ENCODE measurements at places on chromosomes 5 and 9. TPM values are rescaled to one million over a fixed set of nuclear protein-coding genes. Genes with fewer than 3 reads are reported as not detected.

DNA sequence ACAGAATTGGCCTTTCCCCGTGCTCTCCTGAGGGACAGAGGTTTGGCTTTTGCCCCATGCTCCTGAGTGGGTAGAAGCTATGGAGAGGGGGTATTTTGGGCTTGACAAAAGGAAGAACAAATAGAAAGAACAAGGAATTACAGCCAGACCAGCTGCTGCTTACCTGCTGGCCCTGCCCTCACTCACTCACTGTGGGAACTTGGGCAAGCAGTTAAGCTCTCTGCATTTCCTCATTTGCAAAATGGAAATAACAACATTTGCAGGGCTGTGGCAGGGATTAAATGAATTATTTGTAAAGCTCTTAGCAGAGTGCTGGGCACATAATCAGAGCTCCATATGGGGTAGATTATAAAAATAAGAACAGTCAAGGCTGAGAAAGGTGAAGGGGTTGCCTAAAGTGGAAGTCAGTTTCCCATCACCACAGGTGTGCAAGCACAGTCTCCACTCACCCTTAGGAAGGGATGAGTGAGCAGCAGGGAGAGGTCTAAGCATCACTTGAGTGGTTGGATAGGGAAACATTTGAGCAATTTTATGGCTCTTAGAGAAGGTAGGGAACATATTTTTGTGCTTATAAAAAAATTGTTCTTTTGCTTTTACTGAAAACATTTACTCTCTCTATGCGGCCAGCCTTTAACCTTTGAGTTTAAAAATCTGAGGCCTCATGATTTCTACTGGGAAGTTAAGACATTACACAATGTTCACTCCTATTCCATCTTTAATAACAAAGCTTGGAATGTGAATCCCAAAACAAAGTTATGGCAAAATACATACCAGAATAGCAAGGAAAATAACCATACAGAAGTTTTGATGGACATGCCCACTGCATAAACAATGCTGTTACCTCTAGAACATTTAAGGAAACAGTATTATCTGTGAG, 42.8 kb upstream of the LHFPL2 start:
- no peaks in the 10 kb centered on the region for H3K4me1 ChIP-seq
- H3K36me3 ChIP-seq: peaks cover 2% of the 10 kb centered on the region
- H3K27ac ChIP-seq: no peak overlapping the region
- H3K27me3 ChIP-seq: peaks cover 3% of the 10 kb centered on the region
- no peak overlapping the region for H3K4me3 ChIP-seq
- DNase-seq: no peak

The RLN2 gene
- 5.0 TPM for total RNA-seq

DNA sequence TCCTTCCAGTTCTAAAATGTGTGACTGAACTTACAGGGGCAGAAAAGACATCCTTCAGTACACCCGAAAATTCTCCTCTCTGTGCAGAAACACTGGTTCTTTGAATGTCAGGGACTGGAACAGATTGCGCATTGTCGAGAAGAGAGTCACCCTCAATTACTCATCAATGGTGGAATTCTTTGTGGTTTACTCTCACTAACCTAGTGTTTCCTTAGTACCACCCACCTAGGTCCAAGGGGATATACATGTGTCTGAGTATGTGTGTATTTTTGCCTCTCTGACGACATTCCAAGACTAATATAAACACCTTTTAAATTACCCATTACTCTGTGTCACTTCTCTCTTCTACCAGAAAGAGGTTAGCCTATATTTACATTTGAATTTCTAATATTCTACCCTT, 660.8 kb downstream of the TLE1 start:
- no peaks in the 10 kb centered on the region for H3K27me3 ChIP-seq
- H3K27ac ChIP-seq: no peak overlapping the region
- H3K36me3 ChIP-seq: no peaks in the 10 kb centered on the region
- no peaks in the 10 kb centered on the region for H3K4me1 ChIP-seq
- DNase-seq: no peak
- no peak overlapping the region for H3K4me3 ChIP-seq

DNA sequence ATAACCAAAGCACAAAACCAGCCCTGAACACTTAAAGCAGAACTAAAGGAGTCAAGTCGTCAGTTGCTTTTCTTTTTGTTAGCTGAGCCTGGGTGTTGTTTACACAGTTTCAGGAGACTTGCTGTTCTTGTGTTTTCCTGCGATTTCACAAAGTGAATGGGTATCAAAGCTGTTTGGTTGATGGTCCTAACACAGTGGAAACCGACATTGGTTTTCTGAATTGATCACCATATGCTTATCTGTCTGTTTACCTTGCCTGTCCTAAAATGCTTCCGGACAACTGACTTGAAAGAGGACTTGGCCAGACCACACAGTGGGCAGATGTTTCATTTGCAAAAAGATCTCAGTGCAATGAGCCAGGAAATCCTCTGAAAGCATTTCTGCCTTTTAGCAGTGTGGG, 676.4 kb downstream of the PRELID2 start:
- H3K27me3 ChIP-seq: no peaks in the 10 kb centered on the region
- H3K4me1 ChIP-seq: no peaks in the 10 kb centered on the region
- DNase-seq: no peak
- H3K36me3 ChIP-seq: no peaks in the 10 kb centered on the region
- no peak overlapping the region for H3K4me3 ChIP-seq

The SPINK5 gene
- total RNA-seq: not detected

The FIBCD1 gene
- not detected for total RNA-seq

DNA sequence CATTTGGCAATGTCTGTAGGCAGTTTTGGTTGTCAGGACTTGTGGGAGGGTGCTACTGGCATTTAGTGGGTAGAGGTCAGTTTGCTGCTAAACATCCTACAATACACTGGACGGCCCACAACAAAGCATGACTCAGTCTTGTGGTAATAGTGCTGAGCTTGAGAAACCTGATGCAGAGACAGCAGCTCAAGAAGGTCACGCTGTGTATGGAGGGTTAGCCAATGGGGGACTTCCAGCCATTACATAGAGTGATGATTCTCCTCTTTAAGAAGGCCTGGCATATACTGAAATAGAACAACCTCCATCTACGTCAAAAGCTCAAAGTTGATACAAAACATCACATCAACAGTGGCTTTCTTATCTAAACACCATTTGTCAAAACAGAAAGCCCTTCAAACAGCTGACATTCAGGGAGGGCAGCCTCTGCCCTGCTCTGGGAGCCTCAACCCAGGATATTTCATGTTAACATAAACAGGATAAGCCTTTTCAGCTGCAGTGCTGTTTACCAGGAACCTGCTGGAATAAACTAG, 143.0 kb downstream of the GPBP1 start:
- H3K4me1 ChIP-seq: no peaks in the 10 kb centered on the region
- DNase-seq: no peak
- H3K4me3 ChIP-seq: no peak overlapping the region
- peaks cover 4% of the 10 kb centered on the region for H3K27me3 ChIP-seq

GRCh38 chr5:3303777-3304176, 291.9 kb upstream of the IRX1 start:
- H3K27me3 ChIP-seq: no peaks in the 10 kb centered on the region
- no peak overlapping the region for H3K27ac ChIP-seq
- H3K36me3 ChIP-seq: no peaks in the 10 kb centered on the region
- DNase-seq: no peak
- no peaks in the 10 kb centered on the region for H3K4me1 ChIP-seq

DNA sequence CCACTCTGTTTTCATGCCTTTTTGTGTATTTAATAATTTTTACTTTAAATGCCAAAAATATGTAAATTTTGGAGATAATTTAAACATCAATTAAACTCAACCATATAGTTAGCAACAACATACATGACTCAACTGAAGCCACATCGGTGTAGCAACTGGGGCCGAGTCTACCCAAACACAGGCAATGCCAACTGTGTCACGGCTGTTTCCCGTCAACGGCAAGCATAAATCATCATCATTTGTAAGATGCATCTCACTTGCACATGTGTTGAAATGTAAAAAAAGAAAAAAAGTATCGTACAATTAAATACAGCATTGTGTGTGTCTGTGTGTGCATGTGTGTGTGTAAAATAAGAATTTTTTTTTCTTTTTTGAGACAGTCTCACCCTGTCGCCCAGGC, 160.1 kb upstream of the TAS2R1 start:
- DNase-seq: no peak
- H3K4me1 ChIP-seq: no peaks in the 10 kb centered on the region
- H3K27ac ChIP-seq: no peak overlapping the region
- H3K36me3 ChIP-seq: no peaks in the 10 kb centered on the region

GRCh38 chr5:59390989-59391388, 502.5 kb downstream of the PDE4D start:
- no peak overlapping the region for H3K4me3 ChIP-seq
- no peaks in the 10 kb centered on the region for H3K36me3 ChIP-seq
- DNase-seq: no peak
- peaks cover 6% of the 10 kb centered on the region for H3K27me3 ChIP-seq
- no peak overlapping the region for H3K27ac ChIP-seq
- H3K4me1 ChIP-seq: no peaks in the 10 kb centered on the region

DNA sequence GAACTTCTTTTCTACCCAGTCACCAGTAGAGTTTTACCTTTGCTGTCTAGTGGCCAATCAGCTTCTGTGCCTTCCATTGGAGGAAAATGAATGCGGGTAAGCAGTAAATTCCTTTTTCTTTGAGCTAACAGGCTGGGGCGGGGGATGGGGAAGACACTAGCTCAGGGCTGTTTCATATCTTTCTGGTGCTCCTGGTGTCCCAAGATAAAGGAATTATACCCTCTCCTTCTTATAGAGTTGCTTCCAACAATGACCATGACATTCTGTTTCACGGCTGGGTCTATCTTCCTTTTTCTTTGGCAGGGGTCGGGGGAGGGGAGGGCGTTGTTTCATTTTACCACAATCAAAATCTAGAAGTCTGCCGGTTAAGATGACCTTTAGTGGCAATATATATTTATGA, 51.2 kb upstream of the RPS23 start:
- no peak overlapping the region for H3K4me3 ChIP-seq
- H3K4me1 ChIP-seq: no peaks in the 10 kb centered on the region
- H3K27me3 ChIP-seq: peaks cover 6% of the 10 kb centered on the region
- H3K27ac ChIP-seq: no peak overlapping the region
- DNase-seq: no peak

DNA sequence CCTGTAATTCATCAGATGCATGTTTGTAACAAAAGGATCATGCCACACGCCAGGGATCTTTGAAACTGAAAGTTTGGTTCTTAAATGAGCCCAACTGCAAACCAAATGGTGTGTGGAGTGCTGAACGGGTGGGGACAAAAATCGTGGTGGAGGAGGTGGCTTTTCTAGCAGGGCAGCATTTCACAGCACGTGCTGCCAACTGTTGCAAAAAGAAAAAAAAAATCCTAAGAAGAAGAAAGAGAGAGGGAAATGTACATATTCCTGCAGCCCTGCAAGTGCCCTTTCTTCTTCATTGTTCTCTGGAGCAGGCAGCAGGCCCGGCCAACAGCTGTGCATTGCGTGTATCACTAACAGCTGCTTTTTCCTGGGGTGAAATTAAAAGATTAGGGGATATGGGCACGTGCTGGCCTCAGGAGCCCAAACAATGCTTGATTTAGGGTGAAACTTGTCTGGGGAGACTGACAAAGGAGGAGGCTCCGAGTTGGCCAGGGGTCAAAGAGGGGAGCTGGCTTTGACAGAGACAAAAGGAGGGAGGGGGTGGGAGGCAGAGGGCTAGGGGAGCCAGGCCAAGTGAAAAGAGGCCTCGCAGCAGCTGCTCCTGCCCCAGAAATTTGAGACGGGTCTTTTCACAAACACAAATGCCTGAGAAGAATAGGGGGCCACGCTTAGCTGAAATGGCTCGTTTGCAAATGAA, 73.0 kb downstream of the GADD45G start:
- no peak for DNase-seq
- H3K36me3 ChIP-seq: no peaks in the 10 kb centered on the region
- H3K4me3 ChIP-seq: no peak overlapping the region
- H3K27me3 ChIP-seq: no peaks in the 10 kb centered on the region

DNA sequence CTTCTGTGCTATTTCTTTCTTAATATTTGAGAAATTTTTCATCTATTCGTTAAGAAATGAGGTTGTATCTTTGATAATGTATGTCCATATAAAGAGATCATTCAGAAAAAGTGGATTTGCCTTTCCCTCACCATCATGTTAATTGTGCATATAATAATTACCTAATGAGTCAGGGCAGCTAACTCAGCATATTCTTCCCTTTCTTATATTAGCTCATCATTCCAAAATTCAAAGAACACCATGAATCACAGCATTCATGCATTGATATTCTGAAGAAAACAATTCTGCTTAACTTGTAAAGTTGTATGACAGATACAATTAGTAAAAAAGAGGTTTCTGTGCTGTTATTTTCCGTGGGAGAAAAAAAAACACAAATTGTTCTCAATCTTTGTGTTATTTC, 630.6 kb downstream of the TLE1 start:
- H3K4me1 ChIP-seq: no peaks in the 10 kb centered on the region
- H3K36me3 ChIP-seq: no peaks in the 10 kb centered on the region
- H3K4me3 ChIP-seq: no peak overlapping the region
- no peak for DNase-seq

The ADGRV1 gene
- total RNA-seq: 0.05 TPM

The GRIA1 gene
- not detected for total RNA-seq

GRCh38 chr5:40376566-40376965, 303.1 kb upstream of the PTGER4 start:
- H3K4me1 ChIP-seq: peaks cover 39% of the 10 kb centered on the region
- H3K4me3 ChIP-seq: no peak overlapping the region
- H3K27ac ChIP-seq: no peak overlapping the region

- peaks cover 15% of the 10 kb centered on the region for H3K4me1 ChIP-seq
- no peak overlapping the region for H3K27ac ChIP-seq
- DNase-seq: no peak
Measured at GRCh38 chr5:40453689-40454088, 226.0 kb upstream of the PTGER4 start.

The PCDHGB3 gene
- total RNA-seq: 0.10 TPM

The GNA14 gene
- not detected for total RNA-seq

DNA sequence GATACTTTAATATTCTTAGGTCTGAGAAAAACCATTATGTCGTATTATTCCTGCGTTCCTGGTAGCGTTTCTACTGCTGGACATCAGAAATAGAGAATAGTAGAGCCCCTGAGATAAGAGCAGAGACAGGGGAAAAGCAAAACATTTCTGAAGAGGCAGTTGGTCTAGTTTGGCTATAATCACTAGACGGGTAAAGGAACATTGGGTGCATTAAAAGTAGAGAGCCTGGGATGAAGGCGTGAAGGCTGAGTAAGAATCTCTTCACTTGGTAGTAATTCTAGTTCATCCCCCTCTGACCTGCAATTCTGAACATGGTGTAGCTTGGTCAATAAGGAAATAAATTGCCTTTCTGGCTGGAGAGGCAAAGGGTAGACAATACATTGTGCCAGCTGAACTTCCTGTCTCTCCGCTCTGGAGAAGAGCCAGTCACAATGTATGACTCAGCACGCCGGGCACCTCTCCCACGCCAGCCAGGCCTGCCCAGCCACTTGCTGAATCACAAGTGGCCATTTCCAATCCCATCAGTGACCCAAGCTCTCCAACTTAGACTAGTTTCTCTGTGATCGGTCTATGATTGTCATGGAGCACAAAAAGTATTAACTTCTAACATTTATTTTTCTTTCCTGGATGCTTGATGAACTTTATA, 75.4 kb downstream of the STK32A start:
- DNase-seq: no peak
- H3K4me3 ChIP-seq: no peak overlapping the region

DNA sequence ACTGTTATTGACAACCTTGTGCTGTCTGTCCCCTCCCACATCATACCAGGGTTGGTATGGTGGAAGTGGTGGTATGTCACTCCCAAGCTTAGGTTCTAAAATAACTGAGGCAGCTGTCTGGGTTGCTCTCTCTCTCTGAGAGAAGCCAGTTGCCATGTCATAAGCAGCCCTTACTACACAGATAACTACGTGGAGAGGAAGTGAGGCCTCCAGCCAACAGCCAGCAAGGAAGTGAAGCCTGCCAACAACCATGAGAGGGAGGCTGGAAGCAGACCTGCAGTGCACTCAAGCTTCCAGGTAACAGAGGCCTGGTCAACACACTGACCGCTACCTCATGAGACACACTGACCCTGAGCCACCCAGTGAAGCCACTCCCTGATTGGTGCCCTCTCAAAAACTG, 18.6 kb downstream of the CTNNAL1 start:
- peaks cover 4% of the 10 kb centered on the region for H3K36me3 ChIP-seq
- H3K27ac ChIP-seq: no peak overlapping the region
- H3K4me3 ChIP-seq: no peak overlapping the region

The TCF7 gene
- 59.3 TPM for total RNA-seq
